Stimulated activated CD8-positive, alpha-beta memory T cell treated with anti-CD3 and anti-CD28 coated beads, Interleukin-4, amount 100 ng/mL, for 4 hours (primary cell): ENCODE measurements at places on chromosomes 4 and X.
A peak's percentile ranks its signal among the peaks of the same experiment; 100 is the strongest.

DNA sequence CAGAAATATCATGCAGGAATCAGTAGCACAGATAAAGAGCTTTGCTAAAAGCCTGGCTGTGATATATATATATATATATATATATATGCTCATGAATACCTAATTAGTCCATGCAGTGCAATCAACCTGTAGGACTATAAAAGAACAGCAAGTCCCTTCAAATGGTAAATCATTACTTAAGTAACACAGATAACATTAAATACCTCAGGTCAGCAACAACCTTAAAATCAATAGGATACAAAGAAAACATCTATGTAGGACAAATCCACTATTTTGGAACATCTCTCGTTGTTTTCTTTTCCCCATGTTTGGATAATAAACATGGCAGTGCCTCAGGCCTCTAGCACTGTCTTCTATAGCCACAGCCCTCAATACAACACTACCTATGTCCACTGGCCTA lies 106.6 kb downstream of the FNIP2 start:
- DNase-seq: no peak

DNA sequence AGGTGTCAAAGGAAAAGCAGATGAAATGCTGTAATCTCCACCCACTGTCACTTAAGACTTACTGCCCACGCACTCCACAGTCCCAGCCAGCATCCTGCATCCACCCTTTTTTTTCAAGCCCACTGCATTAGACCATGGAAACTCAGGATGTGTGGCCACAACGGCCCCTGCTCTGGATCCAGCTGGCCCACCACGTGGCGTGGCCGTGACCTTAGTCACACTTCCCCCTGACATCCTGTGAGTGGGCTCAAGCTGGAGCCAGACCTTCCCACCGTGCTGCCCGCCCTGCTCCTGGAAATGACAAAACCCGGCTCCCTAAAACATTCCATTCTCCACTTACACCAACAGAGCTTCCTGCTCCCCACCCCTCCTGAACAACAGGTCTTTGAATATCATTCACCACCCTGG lies 588.3 kb upstream of the DIPK2B start:
- DNase-seq: no peak

GRCh38 chr4:37641886-37642849 lies 44.0 kb downstream of the RELL1 start:
- no peak for DNase-seq

DNA sequence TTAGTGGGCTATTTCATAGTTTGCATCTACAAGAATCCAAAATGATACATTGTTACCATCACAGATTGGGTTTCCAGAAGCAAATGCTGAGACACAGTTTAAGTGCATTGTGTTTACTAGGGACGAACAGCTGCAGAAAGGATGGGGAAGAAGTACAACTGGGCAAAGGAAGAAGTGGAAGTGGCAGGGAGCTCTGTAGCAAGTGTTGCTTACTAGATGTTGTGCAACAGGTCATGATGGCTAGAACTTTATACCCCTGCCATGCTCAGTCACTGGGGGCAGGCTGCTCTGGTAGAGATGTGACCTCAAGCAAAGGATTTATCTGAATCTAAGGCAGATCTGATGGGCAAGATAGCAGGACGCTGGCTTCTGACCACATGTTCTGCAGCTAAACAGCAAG lies 76.1 kb upstream of the EMCN start:
- DNase-seq: no peak

GRCh38 chr4:77861495-77861894 lies 1.1 kb upstream of the MRPL1 start:
- no peak for DNase-seq

DNA sequence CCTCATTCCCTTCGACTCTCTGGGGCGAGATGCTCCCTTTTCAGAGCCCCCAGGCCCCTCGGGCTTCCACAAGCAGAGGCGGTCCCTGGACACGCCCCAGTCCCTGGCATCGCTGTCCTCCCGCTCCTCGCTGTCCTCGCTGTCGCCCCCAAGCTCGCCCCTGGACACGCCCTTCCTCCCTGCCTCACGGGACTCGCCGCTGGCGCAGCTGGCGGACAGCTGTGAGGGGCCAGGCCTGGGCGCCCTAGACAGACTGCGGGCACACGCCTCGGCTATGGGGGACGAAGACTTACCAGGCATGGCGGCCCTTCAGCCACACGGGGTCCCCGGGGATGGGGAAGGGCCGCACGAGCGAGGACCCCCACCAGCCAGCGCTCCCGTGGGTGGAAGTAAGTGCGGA lies 39.5 kb upstream of the CLCN4 start:
- no peak for DNase-seq

DNA sequence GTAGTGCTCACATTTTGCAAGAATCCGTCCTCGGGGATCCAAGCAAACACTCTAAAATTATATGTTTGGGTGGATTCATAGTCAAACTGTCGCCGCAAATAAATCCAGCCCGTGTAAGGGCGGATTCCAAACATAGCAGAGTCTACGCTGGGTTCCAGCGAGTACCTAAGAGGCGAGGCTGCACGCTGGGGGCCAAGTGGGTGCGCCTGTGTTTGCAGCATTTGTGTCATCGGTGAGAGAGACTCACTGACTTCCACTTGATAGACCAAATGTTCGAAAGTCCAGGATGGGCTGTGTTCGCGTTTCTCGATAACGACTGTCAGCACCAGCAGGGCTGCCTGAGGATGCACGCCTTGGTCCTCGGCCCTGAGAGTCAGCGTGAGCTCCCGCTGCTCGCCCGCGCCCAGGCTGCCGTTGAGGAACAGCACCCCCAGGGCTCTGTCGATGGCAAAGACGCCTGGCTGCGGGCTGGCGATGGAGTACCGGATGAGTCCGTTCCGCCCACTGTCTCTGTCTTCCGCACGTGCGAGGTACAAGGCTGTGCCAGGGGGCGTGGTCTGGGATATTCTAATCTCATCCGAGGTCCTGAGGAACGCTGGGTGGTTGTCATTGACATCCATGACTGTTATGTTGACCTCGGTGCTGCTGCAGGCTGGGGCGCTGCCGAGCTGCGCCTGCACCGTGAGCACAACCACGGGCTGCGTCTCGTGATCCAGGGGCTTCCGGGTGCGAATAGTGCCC lies 158.7 kb downstream of the DCHS2 start:
- no peak for DNase-seq

DNA sequence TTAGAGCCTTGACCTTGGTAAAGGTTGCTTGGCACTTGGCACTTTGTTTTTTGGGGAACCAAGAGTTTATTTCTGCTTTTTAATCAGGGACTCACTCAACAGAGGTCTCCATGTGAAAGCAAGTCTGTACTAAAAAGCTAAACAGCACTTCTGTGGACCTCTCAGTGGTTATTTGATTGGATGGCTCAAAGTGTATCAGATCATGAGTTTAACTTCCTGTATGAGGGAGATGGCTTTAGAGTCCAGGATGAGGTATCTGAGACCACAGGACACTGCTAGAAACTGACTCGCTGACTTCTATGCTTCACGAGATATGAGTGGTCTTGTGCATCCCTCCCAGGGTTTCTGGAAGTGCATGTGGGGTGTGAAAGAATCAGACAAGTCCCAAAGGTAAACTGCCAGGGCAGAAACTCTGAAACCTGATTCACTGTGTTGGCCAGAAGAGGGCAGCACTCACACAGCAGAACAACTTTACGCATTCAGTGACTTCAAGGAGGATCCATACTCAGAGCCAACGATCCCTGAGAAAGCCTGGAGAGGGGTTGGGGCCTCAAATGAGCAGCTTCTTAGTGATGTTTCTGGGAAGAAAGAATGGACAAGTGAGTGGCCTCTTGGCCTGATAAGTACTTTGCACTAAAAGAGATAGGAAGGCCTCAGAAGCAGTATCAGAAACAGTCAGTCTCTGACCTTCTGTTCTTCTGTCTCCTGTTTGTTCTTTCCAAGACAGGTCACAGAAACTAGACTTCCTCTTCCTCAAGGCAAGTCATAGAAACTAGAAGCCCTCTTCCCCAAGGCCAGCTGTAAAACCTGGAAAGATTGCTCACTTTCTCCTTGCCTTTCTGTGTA lies 220.3 kb upstream of the CXCL13 start:
- DNase-seq: peak; percentile 14

DNA sequence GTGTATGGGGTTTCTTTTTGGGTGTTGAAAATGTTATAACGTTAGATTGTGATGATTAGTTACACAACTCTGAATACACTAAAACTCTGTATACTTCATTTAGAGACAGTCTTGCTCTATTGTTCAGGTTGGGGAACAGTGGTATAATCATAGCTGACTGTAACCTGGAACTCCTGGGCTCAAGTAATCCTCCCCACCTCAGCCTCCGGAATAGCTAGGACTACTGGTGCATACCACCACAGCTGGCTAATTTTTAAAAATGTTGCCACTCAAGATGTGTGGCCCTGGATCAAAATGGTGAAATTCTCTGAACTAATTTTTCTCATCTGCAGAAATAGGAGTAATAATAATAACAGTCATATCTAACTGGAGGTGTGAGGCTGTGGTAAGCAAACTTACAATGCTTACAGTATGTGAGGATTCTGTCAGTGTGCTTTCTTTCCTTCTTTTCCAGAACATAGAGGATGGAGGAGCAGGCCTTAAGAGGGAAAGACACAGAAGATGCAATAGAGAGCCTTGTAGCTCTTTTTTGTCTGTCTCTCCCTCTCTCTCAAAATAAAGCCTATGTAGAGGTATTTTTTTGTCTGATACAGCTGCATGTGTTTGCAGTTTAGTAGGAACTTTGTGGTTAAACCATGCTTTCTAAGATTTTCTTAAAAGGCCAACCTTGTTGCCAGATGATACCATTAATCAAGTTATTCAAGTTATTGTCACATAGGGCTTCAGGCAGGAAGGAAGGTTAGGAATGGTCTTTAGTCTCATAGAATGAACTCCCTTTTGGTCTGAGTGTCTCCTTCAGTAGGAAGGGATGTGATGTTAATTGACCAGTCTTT lies 7.5 kb downstream of the ADD1 start:
- DNase-seq: no peak

GRCh38 chr4:41146196-41146595 lies 68.1 kb downstream of the APBB2 start:
- no peak for DNase-seq

GRCh38 chr4:52870225-52870624 lies 8.1 kb downstream of the RASL11B start:
- no peak for DNase-seq

DNA sequence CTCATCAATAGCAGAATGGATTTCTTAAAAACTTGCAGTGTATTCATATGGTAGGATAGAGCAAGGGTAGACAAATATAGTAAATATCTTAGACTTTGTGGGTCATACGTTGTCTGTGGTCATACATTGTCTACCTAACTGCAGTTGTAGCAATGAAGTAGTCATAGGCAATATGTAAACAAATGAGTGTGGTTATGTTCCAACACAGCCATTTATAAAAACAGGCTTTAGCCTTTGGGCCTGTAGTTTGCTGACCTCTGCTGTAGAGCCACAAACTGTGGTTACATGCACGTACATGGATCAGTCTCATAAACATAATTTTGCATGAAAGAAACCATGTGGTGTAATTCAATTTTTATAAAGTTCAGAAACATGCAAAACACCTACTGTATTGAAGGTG lies 98.9 kb downstream of the LARP1B start:
- no peak for DNase-seq

- no peak for DNase-seq
These were observed 387.0 kb upstream of the ACTRT1 start for GRCh38 chrX:128439159-128439558.

GRCh38 chrX:40685362-40685918 lies 38.1 kb upstream of the CXorf38 start:
- DNase-seq: no peak

DNA sequence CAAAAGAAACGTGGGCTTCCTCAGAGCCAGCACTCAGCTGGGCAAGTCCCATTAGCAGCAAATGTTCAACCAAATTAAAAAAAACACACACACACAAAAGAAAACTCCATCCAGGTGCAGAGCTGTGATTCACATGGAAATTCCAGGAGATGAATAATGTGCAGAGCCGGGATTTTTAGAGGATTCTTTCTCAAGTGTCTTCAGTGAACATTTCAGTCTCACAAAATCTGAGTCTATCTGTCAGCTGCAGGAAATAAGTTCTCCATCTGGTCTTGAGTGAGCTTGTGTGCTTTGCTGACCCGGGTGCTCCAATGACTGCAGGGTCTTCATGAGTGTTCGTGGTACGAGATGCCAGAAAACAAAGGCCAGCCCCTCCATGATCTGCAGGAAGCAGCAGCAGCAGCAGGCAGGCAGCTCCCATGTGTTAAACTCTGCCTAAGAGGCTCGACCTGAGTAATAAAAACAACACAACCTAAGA lies 44.3 kb downstream of the RASGEF1B start:
- no peak for DNase-seq

- DNase-seq: no peak
These were observed 278.1 kb upstream of the TET2 start for GRCh38 chr4:104868533-104868932.

GRCh38 chrX:78989349-78989748 lies 44.2 kb downstream of the P2RY10 start:
- no peak for DNase-seq

DNA sequence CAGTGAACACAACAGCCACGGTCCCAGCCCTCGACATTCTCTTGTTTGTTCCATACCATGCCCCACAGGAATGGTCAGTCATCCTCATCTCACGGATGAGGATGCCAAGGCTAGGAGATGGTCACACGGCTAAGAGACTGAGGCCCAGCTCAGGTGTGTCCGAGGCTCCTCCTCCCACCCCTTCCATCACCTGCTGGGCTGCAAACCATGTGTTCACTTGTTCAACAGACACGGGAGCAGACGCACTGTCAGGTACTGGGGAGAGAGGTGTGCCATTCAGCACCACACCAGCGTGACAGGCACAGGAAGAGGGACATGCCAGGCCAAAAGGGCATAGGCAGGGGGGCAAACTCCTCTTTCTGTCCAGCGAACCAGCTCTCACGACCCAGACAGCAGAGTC lies 45.9 kb downstream of the ABLIM2 start:
- no peak for DNase-seq

GRCh38 chrX:72180539-72180938 lies 1.0 kb upstream of the PIN4 start:
- no peak for DNase-seq

DNA sequence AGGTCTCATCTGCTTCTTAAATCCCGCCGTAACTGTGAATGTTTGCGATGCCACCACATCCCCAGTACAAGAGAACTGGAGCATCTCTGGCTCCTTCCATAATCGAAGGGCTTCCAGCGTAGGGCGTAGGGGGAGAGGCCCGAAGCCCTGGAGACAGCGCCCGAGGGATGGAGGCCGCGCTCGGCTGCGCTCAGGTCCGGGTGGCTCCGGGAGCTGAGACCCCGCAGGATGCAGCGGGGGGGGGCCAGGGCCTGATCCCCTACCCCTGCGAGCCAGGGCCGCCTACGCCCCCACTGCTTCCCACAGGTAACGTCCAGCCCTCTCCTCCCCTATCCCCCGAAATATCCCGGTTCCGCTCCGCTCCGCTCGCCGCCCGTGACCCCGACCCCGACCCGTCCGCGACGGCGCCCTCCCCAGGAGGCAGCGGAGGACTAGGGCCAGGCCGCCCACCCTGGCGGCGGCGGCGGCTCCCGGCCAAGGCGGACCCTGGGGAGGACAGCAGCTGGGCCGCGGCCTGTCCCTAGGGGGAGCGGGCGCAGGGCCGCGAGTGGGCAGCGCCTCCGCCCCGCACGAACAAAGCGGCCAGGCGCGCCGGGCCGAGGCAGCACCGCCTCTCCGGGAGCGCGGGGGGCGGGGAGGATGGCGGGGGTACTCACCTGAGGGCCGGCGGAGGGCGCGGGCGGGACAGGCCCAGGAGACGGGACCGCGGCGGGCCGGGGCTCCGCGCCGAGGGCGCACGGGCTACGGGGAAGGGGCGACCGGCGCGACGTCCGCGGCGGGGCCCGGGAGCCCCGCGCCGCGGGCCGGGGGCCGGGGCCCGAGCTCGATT lies 723 bp downstream of the WDFY3 start:
- DNase-seq: no peak
